Stimulated activated memory B cell treated with anti-CD40 and anti-IgM and Interleukin-4, amounts not matched to agents 10 μg/mL and 1 μg/mL and 100 μg/mL, for 72 hours (primary cell): ENCODE measurements at places on chromosomes 7 and 10.
A peak's percentile ranks its signal among the peaks of the same experiment; 100 is the strongest.

GRCh38 chr7:42338231-42338915 lies 101.4 kb upstream of the GLI3 start:
- ATAC-seq: no peak

- ATAC-seq: no peak
These were observed 23.7 kb downstream of the MDH2 start for GRCh38 chr7:76071316-76072242.

GRCh38 chr10:60169111-60169510 lies 220.6 kb downstream of the ANK3 start:
- no peak for ATAC-seq

DNA sequence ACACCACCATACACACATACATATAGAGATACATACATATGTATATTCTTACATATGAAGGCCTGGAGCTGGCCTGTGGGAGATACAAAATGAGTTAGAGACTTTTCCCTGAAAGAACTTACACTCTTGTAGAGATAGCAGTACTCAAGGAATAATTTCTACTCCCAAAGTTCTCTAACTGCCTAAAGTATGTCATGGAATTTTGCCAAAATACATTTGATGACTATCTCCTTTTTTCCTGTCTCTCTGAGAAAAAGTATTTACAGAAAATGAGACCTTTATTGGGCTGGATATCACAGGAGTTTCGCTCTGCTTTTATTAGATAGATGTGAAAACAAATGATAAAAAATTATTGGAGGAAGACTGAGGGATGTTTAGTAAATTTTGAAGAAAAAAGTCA lies 220.1 kb downstream of the POU6F2 start:
- ATAC-seq: no peak

- peak; percentile 100 for ATAC-seq
These were observed 14.6 kb downstream of the EPC1 start for GRCh38 chr10:32332299-32332750.

- no peak for ATAC-seq
These were observed 285.9 kb downstream of the LRMDA start for GRCh38 chr10:75717126-75717916.

DNA sequence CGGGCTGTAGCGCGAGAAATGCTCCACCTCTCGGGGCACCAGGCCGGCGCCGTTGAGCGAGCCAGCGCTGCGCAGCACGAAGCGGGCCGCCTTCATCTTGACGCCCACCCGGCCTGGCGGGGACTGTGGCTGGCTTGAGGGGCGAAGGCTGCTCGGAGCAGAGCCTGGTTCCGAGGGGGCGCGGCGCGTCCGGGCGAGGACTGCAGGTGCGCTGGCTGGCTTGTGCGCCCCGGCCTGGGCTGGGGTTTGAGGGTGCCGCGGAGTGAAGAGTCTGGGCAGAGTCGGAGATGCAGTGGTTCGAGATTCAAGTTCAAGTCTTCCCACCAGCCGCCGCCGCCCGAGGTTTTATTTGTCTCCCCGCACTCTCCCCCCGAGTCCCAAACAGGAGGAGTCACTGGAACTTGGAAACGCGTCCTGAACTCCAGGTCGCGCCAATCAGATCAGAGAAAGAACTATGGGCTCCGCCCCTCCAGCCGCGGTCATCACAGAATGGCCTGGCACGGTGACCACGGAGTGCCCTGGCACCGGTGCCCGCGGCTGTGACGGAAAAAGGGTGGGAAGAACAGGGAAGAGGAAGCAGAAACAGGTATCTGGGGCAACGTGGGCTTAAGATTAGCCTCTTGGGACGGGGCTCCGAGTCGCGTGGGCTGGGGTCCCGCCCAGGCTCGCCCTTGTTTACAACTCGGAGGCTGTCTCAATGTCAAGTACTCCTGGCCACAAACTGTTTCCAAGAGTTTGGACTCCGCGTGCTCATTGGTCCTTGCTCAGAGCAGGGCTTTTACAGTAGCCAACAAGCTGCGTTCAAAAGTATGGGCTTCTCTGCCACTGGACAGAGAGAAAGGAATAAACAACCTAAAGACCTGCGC lies at the start of gene PDK4:
PDK4 (minus strand) TSS at position 319 of the 866 bp plus-strand sequence; CDS start at position 96, 223 bp downstream.
- ATAC-seq: peak; percentile 79

GRCh38 chr7:44375926-44376342 lies 50.5 kb upstream of the CAMK2B start:
- ATAC-seq: no peak

DNA sequence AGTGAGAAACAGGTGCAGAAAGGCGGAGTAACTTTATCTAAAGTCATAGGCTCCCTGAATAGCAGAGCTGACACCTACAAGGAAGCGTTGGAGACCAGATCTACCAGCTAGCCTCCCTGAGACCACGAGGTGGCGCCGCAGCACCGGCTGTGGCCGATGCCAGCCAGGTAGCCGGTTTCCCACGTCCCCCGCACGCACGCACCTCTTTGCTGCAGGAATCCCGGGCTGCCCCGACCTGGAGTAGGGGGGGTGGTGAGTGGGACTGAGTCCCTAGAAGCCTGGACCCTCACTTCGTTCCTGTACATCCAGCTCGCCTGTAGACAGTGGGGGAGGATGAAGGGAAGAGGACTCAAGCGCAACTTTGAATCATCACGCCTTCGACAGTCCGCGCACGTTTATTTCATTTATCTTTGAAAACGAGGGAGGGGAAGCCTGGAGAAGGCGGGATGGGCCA lies 3.7 kb downstream of the ELOVL3 start:
- peak; percentile 80 for ATAC-seq

DNA sequence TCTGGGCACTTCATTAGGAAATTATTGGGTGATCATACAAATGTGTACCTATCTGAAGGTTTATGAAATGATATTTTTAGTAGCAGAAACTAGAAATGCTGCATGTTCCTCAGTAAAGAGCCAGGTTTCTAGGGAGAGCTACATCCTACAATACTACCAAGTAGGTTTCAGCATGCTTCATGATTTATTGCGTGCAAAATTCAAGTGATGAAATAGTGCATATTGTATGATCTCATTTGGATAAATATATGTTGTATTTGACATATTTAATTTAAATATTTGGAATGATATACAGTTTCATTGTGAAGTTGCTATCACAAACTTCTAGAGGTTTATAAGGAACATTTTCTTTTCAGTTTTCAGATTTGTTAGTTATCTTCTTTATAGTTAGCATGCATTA lies 90.5 kb upstream of the GDF10 start:
- ATAC-seq: no peak

- ATAC-seq: no peak
These were observed 23.1 kb downstream of the TYW1 start for GRCh38 chr7:67019562-67020390.

DNA sequence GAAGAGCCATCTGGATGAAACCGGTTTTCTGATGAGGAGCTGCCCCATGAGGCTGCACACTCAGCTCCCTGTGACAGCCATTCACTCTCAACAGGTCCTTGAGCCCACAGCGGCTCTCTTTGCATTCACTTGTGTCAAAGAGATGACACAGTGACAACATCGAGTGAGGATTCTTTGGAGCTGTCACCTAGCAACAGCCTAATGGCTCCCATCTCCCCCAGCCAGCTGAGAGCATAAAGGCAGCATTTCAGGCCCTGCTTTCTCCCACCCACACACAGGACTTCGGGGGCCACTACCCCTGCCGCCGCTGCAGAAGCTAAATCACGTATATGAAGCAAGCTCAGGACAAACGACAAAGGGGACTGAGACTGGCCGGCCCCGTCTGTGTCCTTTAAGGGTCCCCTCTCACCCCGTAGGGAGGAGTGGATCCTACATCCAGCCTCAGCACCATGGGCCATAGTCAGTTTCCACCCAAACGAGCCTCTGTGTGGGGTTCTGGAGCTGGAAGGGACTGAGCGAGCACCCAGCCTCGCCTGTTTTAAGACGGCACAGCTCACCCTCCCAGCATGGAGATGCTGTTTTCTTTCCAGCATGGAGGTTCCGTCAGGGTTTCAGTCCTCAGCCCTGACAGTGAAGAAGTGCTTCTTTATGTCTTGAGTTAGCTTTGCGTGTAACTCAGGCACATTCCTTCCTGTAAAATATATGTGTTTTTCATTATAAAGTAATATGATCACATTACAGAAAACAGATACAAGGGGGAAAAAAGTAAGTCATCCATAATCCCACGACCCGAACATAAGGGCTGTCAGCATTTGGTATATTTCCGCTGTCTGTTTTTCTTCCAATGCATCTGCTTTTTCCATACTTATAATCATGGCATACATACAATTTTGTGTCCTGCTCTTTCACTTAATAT lies 4.9 kb downstream of the CPA4 start:
- ATAC-seq: no peak

- ATAC-seq: no peak
These were observed 162.0 kb upstream of the MAGI2 start for GRCh38 chr7:79615466-79615865.

GRCh38 chr7:45140827-45141226 lies 16.8 kb upstream of the RAMP3 start:
- ATAC-seq: peak; percentile 59

DNA sequence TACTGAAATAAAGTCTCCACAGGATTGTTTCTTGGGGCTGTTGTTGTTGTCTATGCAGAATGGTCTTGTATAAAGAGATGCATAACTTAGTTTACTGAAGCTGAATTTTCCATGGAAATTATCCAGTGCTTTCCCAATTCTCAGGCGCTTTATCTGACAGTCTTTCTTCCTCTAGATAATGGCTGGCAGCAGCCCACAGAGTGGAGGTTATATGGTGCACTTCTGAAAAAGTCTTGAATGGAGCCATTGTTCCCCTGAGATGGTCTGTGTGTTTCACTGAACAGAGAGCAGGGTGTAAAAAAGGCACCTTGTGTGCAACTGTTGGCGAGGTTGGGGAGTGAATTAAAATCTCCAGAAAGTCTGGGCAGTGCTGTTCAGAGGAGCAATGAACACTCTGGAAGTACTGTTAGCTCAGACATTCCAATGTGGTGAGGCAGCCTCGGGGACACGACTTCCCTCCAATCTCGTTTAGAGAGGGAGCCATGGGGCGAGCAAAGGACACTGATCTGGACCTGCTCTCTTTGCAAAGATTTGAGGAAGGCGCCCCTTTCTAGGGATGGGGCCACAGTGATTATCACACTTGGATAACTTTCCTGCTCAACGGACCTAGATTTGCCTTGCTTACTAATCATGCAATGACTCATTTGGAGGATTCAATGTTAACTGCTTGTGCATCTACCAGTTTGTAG lies 2.0 kb upstream of the PLCE1 start:
- no peak for ATAC-seq

DNA sequence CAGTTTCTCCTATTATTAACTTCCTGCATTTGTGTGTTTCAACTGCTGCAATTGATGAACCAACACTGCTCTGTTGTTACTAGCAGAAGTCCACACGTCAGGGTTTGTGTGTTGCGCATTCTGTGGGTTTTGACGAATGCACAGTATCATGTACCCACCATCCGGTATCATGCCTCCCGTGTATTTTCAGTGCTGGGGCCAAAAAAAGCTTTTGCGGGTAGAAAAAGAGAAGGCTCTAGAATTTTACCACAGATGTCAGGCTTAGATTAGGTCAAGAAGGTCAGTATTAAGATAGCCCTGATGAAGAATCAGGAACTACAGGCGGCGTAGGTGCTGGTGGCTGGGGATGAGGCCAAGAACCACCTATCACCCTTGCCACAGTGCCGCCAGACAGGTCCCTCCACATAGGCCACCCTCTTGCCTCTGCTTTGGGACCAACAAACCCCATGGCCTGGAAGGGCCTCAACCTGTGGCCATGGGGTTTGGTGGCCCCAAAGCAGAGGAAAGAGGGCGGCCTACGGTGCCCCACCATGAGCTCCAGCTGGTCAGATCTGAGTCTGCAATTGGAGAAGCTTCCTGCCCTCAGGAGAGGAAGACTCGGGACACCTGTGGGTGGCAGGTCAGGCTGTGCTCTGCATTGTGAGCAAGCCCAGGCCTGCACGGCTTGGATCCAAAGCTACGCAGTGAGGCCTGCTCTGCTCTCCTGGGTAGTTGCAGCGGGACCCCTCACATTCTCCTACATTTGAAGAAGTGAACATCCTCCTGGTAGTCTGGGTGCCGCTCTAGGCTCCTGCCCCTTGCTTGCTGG lies 71.9 kb downstream of the MKI67 start:
- no peak for ATAC-seq

DNA sequence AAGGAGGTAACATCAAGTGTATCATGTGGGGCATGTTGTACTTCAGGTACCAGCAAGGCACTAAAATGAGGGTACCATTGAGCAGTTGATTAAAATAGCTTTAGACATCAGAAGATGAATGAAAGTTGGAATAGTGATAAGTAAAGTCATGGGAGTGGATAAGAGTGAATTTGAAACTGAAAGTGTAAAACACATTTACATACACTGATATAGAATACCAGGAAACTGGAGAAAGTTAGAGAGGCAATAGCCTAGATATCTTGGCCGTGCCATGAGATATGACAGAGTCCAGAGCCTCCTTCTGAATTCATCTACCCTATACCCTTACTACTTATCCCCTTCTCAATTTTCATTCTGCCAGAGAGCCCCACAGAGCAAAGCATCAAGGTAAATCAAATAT lies 76.6 kb downstream of the GRM3 start:
- no peak for ATAC-seq

DNA sequence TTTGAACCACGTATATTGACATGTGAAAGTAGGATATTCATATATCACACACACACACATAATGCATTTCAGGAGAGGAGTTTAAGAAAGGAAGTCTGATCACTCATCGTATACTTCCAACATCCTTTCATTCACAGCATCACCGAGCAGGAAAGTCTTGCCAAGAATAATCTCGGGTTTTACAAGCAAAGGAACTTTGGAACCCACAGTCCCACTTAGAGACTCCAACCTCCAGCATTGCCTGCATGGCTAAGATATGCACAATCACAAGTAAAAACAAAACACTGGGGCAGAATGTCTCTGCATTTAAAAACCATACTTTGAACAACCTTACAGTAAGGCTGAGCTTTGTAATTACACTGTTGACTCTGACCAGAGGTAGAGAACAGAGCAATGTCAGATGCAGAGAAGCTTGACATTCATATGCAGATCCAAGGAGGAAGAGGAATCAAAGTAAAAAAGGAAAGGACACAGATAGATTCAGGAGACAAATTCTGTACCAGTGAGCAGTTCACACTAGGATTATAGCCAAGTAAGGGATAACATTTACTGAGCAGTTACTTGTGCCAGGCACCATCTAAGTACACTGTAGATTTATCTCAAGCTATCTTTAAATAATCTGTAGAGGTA lies 14.8 kb downstream of the THSD7A start:
- ATAC-seq: no peak

GRCh38 chr7:134891262-134891695 lies 95.0 kb upstream of the AGBL3 start:
- peak; percentile 31 for ATAC-seq

DNA sequence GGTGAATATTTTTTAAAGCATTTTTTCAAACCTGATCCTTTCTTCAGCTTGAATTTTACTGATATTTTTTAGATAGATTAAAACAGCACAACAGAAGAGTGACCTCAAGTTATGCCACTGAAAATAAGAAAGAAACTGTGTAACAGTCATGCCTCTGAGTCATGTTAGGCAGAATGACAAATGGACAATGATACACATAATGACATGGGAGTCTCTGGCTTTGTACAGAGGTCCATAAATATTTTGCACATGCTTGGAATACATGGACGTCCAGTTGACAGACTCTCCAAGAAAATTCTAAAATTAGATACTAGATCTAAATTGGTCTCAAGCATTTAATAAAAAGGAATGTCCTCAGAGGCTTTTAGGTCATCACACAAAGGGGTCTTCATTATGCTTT lies 21.9 kb upstream of the SEMA3A start:
- ATAC-seq: no peak
